Activated CD4-positive, alpha-beta T cell treated with anti-CD3 and anti-CD28 coated beads for 24 hours (primary cell): ENCODE measurements at places on chromosomes 3 and 15.

DNA sequence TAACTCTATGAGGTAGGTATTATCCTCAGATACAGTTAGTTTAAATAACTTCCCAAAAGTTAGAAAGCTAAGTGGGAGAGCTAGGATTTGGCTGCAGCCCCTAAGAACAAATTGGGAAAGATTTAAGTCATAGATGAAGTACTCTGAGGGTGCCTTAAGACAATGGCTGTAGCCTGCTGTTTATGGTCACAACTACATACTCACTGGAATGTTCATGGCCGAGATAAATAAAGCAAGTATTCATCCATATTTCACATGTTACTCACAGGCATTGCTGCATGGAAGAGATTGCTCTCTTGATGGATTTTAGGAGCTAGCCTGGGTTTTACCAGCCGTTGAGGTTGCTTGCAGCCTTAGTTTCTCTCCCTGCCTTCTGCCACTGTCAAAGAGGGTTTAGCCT lies 145.0 kb downstream of the CMSS1 start:
- no peak for DNase-seq

DNA sequence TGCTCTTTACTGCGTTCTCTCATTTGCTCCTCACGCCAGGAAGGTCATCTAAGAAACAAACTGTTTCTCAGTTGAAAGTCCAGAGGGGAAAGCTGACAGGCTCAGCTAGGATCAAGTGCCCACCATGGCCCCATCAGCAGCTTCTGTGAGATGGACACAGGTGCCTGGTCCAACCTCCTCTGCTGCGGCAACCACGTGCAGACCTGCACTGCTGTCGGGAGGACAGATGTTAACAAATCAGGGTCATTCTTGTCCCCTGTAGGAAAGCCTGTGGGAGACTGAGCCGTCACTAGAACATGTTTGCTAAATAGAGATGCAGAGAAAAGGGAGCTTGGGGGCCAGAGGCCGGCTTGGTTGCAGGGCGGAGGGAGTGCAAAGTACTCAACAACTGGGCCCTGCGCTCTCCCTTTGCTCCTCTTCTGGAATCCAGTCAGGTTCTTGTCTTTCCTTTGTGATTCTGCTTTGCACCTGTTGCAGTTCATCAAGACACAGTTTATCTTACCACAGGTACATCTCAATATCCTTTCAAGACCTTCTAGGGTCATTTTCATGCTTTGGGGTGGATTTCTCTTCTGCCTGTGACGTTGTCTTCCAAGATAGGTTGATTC lies 20.9 kb downstream of the GPD1L start:
- no peak for DNase-seq

GRCh38 chr3:10716964-10717363 lies 99.1 kb upstream of the SLC6A11 start:
- DNase-seq, result no peak

- DNase-seq, result no peak
Observed at GRCh38 chr3:120446891-120447668, 3.7 kb downstream of the FSTL1 start.

GRCh38 chr3:176074096-176074495 lies 1123.2 kb downstream of the TBL1XR1 start:
- no peak for DNase-seq

DNA sequence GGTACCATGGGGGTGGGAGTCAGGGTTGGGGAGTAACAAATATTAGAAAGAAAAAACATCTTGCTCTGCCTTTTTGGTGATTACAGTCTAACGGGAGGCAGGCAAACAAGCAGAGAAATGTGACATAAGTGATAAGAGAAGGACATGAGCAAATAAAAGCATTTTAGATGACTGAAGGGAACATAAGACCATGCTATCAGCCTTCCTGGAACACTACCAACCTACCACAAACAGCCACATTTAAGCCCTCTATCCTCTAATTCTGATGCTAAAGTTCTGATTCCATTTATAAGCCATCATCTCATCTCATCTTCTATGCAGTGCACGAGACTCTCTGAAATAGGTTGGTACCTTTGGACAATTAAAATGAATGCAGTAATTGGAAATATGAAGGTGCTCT lies 243.4 kb upstream of the P2RY1 start:
- DNase-seq, result no peak

DNA sequence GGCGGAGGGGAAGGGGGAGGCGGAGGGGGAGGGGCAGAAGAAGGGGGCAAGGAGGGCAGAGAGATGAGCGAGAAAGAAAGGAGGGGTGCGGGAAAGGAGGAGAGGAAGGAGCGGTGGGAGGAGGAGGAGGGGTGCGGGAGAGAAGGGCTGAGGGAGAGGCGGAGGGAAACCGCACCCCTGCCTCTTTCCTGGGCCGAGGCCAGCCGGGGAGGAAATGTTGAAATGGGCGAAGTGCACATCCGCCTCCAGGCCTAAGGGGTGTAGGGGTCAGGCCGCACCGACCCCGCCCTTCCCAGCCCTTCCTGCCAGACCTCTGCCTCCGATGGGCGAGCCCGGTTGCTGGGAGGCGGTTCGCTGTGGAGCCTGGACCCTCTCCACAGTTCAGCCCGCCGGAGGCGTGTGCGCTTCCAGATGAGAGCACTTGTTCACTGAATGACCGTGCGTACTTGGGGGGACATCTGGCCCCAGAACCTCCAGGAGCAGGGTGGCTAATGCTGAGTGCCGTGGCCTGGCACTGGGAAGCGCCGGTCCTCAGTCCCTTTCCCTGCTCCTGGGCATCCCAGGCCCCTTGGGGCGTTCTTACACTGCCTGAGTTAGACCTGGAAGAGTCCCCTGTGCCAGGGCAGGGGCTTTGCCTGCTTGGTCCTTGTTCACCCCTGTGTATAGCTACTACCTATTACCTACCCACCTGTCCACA lies 110.3 kb upstream of the KLF13 start:
- DNase-seq, result peak; percentile 20
